ENCODE measurements at places on chromosomes 5 and 9.

DNA sequence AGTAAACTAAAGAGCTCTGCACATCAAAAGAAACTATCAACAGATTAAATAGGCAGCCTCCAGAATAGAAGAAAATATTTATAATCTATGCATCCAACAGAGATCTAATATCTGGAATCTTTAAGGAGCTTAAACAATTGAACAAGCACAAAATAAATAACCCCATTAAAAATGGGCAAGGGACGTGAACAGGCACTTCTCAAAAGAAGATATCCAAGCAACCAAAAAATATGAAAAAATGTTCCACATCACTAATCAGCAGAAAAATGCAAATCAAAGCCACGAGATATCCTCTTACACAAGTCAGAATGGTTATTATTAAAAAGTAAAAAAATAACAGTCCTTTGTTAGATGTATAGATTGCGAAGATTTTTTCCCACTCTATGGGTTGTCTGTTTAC lies 109.1 kb upstream of the TRPC7 start:
- no peaks in the 10 kb centered on the region for H3K27me3 ChIP-seq
- H3K36me3 ChIP-seq, result no peaks in the 10 kb centered on the region
- H3K4me3 ChIP-seq, result no peak overlapping the region
- no peak for DNase-seq
- no peak overlapping the region for H3K27ac ChIP-seq
- H3K4me1 ChIP-seq, result no peaks in the 10 kb centered on the region

GRCh38 chr9:105154723-105155191 lies 89.7 kb upstream of the SLC44A1 start:
- H3K27me3 ChIP-seq, result no peaks in the 10 kb centered on the region
- peak; percentile 37 for DNase-seq
- no peak overlapping the region for H3K4me3 ChIP-seq
- peaks cover 45% of the 10 kb centered on the region for H3K4me1 ChIP-seq

GRCh38 chr9:70052768-70053167 lies 9.1 kb downstream of the MAMDC2 start:
- no peaks in the 10 kb centered on the region for H3K36me3 ChIP-seq
- H3K4me3 ChIP-seq, result no peak overlapping the region
- H3K27ac ChIP-seq, result no peak overlapping the region
- peaks cover 45% of the 10 kb centered on the region for H3K4me1 ChIP-seq

DNA sequence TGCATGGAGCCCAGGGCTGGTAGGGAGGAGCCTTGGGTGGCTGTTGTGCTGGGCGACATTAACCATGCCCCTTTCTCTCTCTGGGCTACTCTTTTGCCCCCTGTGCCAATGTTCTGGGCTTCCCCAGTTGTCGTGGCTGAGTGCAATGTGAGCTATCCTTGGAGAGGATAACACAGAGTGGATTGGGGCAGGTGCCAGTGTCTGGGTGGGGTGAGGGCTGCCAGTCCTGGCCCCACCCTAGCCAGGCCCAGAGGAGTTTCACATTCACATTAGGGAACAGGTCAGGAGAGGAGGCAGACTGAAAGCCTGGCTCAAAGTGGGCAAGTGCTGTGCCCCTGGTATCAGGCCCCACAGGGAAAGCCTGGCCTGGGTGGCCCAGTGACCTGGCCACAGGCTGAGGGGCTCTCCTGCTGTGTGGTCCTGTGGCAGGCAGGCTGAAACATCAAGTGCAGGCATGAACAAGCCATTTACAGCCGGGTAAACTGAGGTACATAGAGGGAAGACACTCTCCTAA lies 7.5 kb upstream of the NDST1 start:
- no peak overlapping the region for H3K27ac ChIP-seq
- H3K4me1 ChIP-seq, result peaks cover 90% of the 10 kb centered on the region
- peaks cover 29% of the 10 kb centered on the region for H3K36me3 ChIP-seq

GRCh38 chr5:38534156-38534453 lies 22.3 kb downstream of the LIFR start:
- no peaks in the 10 kb centered on the region for H3K4me1 ChIP-seq
- DNase-seq, result no peak
- no peaks in the 10 kb centered on the region for H3K27me3 ChIP-seq
- no peaks in the 10 kb centered on the region for H3K36me3 ChIP-seq

GRCh38 chr9:1462626-1463308 lies 412.6 kb downstream of the DMRT2 start:
- H3K4me3 ChIP-seq, result no peak overlapping the region
- H3K27me3 ChIP-seq, result peaks cover 9% of the 10 kb centered on the region
- peaks cover 7% of the 10 kb centered on the region for H3K4me1 ChIP-seq
- no peak for DNase-seq

DNA sequence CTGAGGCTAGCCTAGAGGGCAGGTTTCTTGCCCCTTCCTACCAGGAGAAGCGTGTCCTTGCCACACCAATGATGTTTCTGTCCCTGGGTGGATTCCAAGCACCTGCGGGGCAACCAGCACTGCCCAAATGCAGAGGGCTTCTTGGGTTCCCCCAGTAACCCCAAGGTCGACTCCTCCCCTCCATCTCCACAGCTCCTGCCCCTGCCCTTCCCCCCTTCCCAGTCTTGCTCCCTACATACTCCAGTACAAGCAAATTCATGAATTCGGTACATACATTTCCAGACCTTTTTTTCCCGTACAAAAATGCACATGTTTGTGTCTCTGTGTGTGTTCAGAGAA lies 12.8 kb upstream of the JADE2 start:
- H3K27me3 ChIP-seq, result peaks cover 2% of the 10 kb centered on the region
- no peak overlapping the region for H3K4me3 ChIP-seq
- H3K4me1 ChIP-seq, result peaks cover 41% of the 10 kb centered on the region
- DNase-seq, result no peak
- H3K27ac ChIP-seq, result no peak overlapping the region

DNA sequence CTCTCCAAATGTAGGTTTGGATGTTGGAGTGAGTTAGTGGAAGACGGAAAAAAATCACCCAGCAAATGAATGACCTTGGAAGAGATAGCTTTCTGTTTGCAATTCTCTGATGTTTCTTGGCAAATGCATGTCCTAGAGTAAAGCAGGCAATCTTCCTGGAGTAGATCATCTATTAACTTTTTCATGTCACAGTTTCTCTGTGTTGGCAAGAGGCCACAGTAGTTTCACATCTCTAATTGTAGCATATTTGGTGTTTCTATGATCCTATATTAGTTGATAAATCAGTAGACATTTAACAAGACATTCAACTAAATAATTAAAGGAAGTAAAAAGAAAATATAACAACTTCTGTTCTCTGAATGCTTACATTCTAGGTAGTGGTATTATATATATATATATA lies 138.2 kb upstream of the MINAR2 start:
- H3K4me3 ChIP-seq, result no peak overlapping the region
- H3K36me3 ChIP-seq, result no peaks in the 10 kb centered on the region
- no peaks in the 10 kb centered on the region for H3K27me3 ChIP-seq
- no peak overlapping the region for H3K27ac ChIP-seq
- DNase-seq, result no peak
- H3K4me1 ChIP-seq, result no peaks in the 10 kb centered on the region

GRCh38 chr9:82584349-82584863 lies 478.5 kb downstream of the RASEF start:
- no peak overlapping the region for H3K4me3 ChIP-seq
- DNase-seq, result no peak
- H3K36me3 ChIP-seq, result no peaks in the 10 kb centered on the region

- peaks cover 41% of the 10 kb centered on the region for H3K36me3 ChIP-seq
- peaks cover 2% of the 10 kb centered on the region for H3K27me3 ChIP-seq
- no peak overlapping the region for H3K27ac ChIP-seq
- DNase-seq, result no peak
- H3K4me1 ChIP-seq, result peaks cover 34% of the 10 kb centered on the region
- H3K4me3 ChIP-seq, result no peak overlapping the region
These were observed 20.9 kb downstream of the SEMA5A start for GRCh38 chr5:9524941-9525340.

DNA sequence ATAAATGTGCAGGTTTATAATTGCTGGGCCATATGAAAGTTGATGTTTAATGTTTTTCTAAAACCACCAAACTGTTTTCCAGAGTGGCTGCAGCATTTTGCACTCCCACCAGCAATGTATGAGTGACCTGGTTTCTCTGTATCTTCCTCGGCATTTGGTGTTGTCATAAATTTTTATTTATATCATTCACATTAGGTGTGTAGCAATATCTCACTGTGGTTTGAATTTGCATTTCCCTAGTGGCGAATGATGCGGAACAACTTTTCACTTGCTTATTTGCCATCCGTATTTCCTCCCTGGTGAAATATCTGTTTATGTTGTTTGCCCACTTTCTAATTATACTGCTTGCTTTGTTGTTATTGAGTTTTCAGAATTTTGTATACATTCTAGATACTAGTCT lies 295.7 kb upstream of the TUT7 start:
- no peaks in the 10 kb centered on the region for H3K36me3 ChIP-seq
- H3K4me1 ChIP-seq, result no peaks in the 10 kb centered on the region
- no peak overlapping the region for H3K27ac ChIP-seq
